ENCODE measurements at places on chromosomes 6 and 20.

- DNase-seq = no peak
Observed at GRCh38 chr20:62203378-62204030, 16.6 kb downstream of the HRH3 start.

GRCh38 chr6:122491919-122492555 lies 20.4 kb upstream of the SERINC1 start:
- peak; percentile 37 for DNase-seq

GRCh38 chr20:63697868-63698545 lies 1.6 kb downstream of the TNFRSF6B start:
- no peak for DNase-seq

DNA sequence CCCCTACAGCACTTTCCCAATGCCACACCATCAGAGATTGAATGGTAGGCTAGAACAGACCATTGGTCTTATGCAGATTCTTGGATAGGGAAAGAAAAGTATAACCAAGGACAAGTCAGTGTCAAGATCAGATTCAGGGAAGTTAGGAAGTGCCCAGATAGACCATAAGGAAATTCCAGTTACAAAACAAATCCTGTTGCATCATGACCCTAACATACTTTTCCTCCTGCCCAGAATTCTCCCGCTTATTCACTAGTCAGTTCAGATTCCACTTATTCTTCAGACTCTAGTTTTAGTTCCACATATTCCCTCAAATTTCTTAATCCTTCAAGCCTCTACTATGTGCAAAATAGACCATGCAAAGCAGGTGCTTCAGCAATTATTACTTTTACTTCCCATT lies 20.7 kb downstream of the METTL24 start:
- DNase-seq = no peak

DNA sequence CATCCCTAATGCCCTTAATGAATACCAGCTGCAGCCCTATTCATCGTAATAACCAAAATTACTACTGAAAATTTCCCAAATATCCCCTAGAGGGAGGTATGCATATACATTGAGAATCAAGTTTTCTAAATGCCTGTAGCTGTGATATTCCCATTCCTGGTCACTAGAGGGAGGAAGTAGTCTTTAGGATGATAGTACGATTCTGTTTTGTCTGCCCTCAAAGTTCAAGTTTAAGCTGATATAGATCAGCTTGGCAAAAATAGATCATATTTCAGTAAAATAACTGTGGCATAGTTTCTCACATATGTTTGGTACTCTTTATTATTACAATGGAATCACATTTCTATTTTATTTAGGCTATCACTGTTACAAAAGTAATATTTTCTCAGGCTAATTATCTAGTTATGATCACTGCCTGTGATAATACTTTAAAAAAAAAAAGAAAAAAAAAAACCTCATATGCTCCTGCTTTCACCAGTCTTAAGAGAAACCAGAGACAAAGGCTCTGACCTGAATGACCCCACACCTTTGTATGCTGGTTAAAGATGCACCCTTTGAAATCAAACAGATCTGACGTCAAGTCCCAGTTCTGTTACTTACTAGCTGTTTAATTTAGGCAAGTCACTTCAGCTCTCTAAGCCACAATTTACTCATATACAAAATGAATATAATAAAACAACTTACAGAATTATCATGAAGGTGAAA lies 11.0 kb downstream of the TSPYL1 start:
- no peak for DNase-seq

GRCh38 chr20:44314870-44315269 lies 3.9 kb upstream of the FITM2 start:
- DNase-seq = no peak
